ENCODE measurements at places on chromosomes 1 and 21.
A peak's percentile ranks its signal among the peaks of the same experiment; 100 is the strongest.

DNA sequence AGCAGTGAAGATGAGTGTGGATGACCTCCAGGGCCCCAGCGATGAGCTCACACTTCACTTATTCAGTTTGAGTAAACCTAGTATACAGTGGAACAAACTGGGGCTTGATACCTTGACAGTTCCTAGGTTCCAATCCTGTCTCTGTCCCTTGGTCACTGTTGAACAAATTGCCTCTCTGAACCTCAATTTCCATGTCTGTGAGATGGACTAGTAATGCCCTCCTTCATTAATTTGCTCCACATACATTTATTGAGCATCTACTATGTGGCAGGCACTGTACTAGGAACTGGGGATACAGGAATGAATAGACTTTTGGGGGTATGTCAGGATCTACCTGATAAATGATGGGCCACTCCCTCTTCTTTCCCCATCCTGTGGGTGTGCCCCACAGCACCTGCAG lies 57.3 kb downstream of the SDC3 start:
- DNase-seq, result no peak

DNA sequence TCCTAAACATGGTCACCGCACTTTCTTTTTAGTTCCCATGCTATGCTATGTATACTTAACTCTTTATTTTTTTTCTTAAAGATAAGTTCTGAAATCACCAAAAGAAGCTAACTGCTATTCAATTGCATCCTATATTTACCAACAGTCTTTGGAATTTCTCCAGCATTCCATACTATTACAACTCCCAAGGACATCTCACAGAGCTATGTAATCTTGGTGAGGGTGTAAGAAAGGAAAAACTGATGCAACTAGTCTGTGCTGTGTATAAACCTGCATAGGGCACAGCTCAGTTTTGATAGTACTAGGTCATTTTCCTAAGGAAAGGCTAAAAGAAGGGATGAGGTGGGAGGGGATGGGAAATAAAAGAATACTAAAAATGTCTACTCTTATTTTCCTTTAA lies 78.0 kb downstream of the PTPN14 start:
- DNase-seq, result no peak

DNA sequence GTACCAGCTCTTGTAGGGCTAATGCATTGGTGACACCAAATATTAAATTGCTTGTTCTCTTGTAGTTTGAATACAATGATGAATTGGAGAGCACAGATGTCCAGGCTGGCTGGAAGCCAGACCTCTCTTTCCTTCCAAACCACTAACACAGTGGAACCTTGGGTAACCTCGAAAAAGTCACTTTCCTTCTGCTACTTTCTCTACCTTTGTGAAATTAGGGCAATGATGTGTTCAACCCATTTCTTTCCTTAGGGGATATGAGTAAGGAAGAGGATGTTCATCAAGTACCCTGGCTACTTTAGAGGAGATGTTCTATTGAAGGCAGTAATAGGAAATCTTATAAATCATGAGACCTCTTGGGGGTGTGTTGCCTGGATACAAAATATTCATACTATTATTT lies 55.7 kb downstream of the XCL2 start:
- no peak for DNase-seq

DNA sequence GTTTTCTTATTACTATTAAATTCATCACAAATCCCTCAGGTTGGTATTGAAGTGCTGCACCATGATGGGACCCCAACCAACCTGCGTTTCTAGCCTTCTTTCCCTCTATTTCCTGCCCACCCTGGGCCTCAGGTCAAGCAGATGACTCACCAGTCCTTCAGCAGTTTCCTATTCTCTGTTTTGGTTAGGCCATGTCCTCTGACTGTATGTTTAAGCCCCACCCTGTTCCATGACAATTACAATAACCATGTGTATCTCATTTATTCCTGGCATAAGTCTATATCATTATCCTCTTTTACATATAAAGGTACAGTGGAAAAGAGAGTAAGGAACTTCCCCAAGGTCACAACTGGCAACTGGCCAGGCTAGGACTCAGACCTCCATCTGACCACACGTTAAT lies 5.3 kb upstream of the FAM78B start:
- no peak for DNase-seq

DNA sequence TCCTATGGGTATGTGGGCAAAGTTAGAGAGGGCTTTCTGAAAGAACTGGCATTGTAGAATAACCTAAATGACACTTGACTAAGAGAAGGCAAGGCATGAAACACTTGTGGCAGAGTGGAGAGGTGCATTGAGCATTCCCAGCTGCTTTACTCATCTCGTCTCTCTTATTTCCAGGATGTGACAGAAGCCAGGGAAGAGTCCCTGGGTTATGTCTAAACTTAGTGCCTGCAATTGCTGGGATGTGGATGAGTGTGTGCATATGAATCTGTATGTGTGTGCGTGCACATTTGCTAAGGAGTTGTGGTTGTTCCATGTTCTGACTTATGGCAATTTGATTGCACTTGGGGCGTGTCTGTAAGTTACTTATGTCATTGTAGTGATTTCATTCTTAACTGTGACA lies 1326.5 kb upstream of the B3GALT2 start:
- no peak for DNase-seq

- DNase-seq, result no peak
These were observed 449.1 kb upstream of the KAZN start for GRCh38 chr1:14149431-14149830.

GRCh38 chr1:116855191-116855619 lies 54.5 kb upstream of the PTGFRN start:
- DNase-seq, result no peak

DNA sequence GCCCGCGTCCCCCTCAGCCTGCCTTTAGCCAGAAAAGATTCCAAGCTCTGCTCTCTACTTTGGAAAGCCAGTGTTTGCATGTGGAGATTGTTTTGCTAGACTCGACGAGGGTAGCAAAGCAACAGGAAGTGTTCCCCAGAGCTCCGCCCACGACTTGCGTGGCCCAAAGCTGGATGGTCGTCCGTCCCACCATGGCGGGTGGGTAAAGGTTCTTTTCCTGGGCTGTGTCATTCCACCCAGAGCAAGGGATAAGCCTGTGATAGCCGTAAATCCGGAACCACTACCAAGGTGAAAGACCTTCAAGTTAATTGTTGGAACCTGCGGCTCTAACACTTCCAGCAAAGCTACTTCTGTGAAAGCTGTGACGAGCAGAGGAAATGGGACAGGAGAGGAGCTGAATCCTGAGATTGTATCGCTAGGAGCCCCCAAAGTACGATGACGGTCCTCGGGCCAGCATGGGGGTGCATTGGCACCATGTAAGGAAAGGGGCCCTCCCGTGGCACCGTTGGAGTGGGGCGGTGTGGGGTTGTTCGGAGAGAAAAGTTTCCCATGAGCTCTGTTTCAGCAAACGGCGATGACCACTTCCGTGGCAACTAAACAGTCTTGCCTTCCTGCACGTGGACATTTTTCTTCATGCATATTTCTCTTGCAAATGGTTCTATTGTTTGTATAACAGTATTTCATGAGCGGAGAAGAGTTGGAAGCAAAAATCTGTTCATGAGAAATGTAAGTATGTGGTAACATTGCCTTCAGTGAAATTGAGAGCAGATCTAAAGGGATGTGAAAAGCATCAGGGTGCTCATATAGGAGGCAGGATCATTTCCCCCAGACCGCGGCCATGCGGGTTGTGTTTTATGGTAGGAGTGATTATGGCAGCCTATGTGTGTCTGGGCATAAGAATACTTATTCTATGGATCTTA lies 8.4 kb downstream of the MX2 start:
- DNase-seq, result no peak

DNA sequence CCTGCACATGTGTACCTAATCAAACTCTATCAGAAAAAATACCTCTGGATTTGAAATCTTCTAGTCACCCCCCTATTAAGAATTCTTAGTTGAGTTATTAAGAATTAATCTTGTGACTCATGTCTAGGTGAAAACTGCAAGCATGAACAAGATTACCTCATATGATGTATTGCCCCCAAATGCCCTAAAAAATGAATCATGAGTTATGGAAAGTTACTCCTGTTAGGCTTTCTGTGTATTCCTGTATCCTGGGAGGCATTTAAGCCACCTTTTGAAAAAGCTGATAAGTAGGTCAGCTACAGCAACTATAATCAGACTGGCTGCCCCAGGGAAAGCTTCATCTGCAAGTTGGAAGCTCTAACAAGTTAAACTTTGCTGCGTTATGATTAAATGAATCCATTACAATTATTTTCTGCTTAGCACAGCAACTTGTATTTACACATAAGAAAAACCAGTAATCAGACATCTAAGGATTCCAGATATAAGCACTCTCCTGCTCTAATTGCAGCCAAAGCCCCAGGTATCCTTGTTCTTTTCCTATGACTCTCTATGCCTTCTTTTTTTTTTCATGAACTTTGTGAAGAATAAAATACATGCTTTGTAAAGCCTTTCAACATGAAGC lies 147.7 kb downstream of the NTPCR start:
- no peak for DNase-seq

DNA sequence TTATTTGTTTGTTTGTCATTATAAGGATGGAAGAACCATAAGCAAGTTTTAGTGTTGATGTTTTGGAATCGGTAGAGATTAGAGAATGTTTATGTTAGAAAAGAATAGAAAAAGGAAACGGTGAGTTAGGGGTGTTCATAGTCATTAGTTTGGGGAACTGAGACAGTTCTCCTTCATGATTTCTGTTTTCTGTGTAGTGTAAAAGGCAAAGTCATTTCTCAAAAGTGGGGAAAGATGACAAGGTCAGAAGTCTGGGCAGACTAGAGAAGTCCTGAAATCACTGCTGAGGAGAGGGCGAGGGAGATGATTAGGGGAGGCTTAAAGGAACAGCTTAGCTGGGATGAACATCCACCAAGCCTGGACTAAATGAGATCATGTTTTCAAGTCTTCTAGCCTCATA lies 498.9 kb downstream of the TTLL7 start:
- DNase-seq, result no peak

DNA sequence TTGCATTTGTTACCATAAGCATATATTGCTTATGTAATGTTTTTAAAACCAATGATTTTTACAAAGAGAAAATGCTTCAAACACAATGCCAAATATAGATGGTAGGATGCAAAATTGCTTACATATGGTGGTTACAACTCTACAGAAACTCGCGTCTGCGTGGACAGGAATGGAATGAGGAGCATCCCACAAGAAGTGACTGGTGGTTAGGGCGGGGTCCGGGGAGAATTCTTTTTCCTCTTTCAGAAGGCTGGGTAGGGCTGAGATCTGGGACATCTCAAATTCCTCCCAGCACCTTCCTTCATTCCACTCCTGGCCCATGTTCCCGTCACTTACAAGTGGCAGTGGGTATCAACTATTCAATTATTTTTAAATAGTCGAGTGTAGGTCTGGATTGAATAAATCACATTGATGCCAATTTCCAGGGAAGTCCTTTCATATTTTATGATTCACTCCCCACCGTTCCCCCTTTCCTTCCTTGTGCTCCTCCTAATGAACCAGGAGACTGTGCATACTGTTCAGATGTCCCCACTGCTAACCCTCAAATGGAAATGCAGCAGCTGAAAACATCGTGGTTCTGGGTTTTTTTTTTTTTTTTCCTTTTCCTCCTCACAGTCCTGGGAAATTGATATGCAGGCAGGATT lies 174.5 kb upstream of the POU3F1 start:
- DNase-seq, result no peak

DNA sequence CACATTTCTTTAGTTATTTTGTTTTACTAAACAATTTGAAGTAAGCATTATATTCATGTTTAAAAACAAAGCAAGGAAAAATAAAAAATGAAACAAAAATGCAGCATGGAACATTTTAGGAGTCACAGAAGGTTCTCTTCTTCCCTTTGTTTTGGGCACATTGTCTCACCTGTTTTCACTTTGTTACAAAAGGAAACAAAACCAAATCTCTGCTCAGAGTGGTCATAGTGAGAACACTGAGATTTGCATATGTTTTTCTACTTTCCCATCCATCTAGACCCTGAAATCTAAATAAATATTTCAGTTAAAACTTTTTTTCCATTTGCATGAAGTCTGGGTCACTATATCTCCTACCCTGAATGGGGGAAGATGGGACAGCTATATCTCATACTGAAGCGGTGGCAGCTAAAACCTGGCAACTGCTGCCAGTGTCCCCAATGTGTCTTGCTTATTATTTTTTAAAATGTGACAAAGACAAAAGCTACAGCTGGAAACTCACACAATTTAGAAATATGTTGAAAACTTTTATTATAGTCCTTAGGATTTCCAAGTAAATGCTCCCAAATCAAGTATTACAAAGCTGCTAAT lies 3.5 kb downstream of the EXOC8 start:
- no peak for DNase-seq

DNA sequence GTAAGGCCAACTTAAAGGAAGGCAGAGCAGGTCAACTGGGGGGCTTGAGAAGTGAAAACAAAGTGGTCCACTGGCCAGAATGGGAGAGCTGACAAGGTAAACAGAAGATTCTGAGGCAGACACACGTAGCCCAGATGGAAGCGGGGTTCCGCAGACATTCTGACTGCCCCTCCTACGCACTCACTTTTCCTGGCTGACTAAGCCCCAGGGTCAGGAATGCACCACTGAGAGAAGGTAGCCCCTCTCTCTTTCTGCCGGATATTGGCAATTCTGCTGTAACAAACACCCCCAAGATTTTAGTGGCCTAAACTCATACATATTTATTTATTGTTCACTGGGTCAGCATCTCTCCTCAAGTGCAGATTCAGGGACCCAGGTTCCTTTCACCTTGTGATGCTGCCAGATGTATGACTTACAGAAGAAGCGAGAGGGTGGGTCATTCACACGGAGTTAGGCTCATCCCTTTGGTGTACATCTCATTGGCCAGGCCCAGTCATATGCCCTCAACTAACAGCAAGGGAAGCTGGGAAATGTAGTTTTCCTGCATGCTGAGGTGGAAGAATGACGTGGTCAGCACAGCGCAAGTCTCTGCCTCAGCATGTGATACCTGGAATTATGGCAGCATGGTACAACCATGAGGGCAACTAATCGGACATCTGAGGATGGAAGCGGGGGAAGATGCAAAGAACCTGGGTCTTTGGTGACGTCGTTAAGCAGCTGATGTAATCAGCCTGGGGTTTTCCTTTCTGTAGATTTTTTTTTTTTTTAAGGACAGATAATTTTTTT lies 43.4 kb upstream of the MRPS6 start:
- peak; percentile 6 for DNase-seq

- no peak for DNase-seq
These were observed 648.4 kb downstream of the PTPRC start for GRCh38 chr1:199287206-199287605.
